ENCODE measurements at places on chromosomes 4 and X. TPM values are rescaled to one million over a fixed set of nuclear protein-coding genes. Genes with fewer than 3 reads are reported as not detected.

- DNase-seq = no peak
These were observed 121.7 kb upstream of the HCCS start for GRCh38 chrX:10989386-10989785.

- DNase-seq = no peak
These were observed 265.1 kb upstream of the MAD2L1 start for GRCh38 chr4:120331486-120332370.

DNA sequence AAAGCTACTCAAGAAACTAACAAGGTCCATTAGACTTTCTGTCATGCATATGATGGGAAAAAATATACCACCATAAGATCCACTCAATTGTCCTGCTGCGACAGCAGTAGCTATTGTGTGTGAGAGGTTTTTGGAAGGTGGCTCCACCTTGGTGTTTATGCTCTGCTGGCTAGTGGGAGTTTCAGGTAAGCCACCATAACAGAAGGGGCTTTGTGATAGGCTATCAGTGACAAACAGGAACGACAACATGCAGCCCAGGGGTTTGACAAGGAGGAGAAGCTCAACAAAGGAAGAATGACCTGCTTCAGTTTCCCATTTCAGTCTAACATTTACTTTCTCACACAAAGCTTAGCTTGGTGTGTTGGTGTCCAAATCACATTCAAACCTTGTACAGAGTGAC, 182.6 kb downstream of the ATOH1 start:
- no peak for DNase-seq

- DNase-seq = no peak
These were observed 1609.2 kb downstream of the STIM2 start for GRCh38 chr4:28469886-28470285.

DNA sequence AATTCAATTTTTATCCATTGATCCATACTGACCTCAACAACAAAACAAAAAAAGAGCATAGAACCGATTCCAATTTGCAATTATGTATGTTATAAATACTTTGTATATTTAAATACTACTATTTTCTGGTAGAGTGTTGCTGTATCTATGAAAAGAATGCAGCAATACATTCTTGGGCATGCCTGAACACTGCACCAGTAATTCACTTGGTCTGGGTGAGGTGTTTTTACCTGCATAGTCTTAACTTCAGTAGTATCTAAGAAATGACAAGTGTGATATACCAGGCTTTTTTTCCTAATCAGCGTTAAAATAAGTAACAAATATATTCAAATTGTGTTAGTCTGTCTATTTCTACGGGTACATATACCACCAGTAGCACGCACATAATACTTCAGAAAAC, 120.2 kb downstream of the KLHL13 start:
- DNase-seq = no peak

DNA sequence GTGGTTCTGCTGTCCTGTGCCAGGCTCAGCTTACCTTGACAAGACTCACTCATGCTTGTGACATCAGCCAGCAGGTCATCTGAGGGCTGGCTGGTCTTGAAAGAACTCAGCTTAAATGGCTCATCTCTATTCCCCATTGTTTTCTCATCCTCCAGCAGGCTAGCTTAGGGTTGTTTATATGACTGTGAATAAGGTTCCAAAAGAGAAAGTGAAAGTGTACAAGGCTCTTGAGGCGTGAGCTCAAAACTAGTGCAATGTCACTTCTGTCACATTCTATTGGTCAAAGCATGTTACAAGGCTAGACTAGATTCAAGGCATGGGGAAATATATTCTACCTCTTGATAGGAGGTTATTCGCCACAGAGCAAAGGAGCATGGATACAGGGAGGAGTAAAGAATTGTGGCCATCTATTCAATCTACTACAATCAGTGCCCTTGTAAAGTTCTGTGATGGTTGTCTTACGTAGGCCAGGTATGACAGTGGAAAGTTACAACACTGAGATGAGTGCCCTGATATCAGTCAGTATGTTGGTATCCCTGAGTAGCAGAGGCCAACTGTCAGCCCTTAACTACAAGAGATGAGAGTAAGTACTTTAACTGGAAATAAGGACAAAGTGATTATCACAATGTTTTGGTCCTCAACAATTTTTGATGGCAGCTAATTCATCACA, 19.8 kb upstream of the TMLHE start:
- no peak for DNase-seq

DNA sequence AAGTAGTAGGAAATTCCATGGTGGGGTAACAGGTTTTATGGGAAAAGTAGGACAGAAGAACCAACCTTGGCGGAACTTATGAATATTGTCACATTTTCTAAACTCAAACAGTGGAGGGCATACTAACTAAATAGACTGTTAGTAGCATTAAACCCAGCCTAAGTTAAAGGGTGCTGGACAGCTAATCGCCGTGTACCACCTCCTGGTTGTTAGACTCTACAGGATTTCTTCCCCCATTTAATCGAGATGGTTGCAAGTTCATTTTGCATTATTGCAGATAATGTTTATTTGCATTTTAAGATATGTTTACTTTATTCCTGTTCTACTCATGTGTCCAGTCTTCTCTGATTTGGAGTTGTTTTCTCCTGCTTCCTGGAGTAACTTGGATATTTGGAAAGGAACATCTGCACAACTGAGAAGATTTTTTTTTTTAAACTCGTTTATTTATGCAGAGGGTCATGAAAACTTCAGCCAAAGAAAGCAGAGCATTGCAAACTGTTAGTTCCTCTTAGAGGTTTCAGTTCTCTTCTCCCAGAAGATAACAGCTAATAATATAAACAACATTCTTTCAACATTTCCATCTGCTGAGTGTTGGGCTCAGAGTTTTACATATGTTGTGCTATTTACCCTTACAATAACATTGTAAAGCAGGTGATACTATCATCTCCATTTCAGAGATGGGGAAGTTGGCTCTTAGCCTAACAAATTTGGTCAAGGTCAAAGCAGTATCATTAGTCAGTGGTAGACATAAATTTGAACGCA, 51.5 kb upstream of the TBC1D9 start:
- no peak for DNase-seq

- no peak for DNase-seq
These were observed 40.7 kb downstream of the TIGD4 start for GRCh38 chr4:152738827-152739226.

DNA sequence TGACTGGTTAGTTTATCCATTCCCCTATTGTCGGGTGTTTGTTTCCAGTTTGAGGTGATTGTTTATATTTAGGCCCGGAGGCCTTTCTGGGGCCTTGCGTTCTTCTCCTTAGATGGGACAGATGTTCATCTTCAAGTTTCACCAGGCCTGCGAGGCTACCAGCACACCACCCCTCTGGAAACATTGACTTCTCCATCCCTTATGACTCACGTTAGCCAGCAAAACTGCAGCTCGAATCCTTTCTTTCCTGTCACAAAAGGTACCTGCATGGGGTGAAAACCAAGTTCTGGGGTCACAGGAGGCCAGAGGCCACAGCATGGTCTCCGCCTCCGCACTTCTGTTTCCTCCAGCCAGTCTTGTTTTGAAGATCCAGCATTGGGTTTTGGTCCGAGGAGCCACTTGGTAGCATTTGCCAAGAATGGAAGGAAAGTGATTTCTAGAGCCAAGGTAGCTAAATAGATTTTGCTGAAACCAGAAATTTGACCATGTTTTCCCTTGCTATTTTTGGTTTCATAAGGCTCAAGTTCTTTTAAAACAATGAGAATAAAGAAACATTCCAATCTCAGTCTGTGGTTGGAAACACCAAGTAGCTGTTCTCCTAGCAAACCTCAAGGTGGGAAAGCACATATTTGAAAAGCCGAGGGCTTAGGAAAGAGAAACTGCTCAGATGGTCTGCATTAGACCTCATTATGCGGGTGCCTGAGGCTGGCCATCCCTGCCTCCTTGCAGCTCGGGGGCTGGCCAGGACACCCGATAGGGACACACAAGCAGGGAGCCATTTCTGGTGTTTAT, 5.6 kb downstream of the NYX start:
- no peak for DNase-seq

- DNase-seq = no peak
These were observed 138.9 kb upstream of the STX18 start for GRCh38 chr4:4680758-4681157.

GRCh38 chr4:89064848-89065247, 7.9 kb upstream of the FAM13A start:
- no peak for DNase-seq

- DNase-seq = peak; percentile 66
These were observed 125.1 kb downstream of the RAPGEF2 start for GRCh38 chr4:159227984-159228383.

- DNase-seq = no peak
These were observed 149.9 kb upstream of the PAQR3 start for GRCh38 chr4:79088946-79089691.

- DNase-seq = no peak
These were observed 23.9 kb upstream of the TMSB4X start for GRCh38 chrX:12950851-12951594.

DNA sequence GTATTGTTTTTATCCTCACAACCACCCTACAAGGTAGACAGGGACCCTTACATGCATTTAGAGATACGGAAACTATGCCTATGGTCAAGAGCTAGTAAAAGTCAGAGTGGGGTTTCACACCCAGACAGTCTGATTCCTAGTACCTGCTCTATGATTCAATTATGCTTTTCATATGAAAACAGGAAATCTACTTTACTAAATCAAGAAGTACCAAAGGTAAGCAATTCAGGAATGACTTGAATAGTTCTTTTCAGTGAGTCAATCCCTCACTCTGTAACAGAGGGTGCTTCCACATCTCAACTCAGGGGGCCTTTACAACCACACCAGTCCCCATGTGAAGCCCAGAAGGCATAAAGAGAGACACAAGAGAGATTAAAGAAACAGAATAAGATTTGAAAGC, 191.4 kb downstream of the PPP3CA start:
- DNase-seq = no peak

DNA sequence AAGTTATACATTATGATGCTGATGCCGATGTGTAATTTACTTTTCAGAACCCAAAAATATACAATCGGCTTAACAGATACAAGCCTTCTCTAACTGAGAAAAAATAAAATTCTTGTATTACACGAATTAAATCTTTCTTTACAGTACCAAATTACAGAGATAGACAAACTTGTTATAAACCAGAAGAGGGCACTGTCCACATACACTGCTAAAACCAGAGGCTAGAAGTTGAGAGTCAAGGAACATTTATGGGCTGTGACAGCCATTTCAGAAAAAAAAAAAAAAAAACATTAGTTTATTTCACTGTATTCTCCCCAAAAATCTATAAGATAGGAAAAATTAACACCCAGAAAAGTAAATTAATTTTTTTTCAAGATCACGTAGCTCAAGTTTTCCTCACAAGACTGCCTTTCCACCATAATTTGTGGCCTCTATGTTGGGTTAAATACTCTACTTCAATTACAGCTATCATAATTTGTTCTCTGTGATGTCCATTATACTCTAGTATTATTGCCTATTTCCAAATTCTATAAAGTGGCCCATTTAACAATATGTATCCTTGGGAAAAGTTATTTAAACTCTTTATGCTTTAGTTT, 12.0 kb downstream of the EREG start:
- DNase-seq = no peak

- no peak for DNase-seq
These were observed 74.8 kb downstream of the WWC2 start for GRCh38 chr4:183173580-183174526.

DNA sequence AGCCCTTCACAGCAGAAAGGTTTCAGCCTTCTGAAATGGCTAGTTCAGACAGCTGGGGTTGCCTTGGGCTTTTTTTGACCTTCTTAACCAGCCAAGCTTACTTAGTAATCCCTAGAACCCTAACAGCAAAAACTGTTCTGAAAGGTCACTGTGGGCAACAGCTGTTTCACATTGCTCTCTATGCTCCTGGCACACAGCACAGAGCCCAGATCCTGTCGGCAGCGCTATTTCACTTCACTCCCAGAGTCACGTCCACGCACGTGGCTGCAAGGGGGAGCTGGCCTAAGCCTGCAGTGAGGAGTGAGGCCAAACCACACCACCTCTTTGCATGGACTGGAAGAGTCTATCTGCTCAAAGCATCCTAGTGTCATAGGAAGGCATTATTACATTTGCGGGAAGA, 32.0 kb upstream of the STS start:
- DNase-seq = no peak

DNA sequence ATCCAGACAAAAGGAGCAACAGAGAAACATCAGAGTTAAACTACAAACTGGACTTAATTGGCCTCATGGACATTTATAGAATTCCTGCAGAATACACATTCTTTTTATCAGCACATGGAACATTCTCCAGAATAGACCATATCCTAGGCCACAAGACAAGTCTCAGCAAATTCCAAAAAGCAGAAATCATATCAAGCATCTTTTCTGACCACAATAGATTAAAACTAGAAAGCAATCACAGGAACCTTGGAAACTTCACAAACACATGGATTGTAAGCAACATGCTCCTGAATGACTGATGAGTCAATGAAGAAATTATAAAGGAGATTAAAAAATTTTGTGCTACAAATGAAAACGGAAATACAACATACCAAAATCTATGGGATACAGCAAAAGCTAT, 526.7 kb downstream of the PCDH7 start:
- DNase-seq = no peak

DNA sequence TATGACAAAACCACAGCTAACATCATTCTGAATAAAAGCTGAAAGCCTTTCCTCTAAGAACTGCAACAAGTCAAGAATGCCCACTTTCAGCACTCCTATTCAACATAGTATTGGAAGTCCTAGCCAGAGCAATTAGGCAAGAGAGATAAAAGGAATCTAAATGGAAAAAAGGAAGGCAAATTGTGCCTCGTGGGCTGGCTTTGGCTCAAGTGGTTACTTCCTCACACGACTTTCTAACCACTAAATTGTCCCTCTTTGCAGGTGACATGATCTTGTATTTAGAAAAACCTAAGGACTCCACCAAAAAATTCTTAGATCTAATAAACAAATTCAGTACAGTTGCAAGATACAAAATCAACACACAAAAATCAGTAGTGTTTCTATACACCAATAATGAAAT, 57.2 kb downstream of the SCML2 start:
- DNase-seq = no peak

The HADH gene
- 83.4 TPM for polyA plus RNA-seq

The SCRG1 gene
- 0.59 TPM for polyA plus RNA-seq

The IGFBP7 gene
- polyA plus RNA-seq = 266 TPM

The UGT8 gene
- polyA plus RNA-seq = 10.2 TPM

The AFF2 gene
- polyA plus RNA-seq = 5.1 TPM

The HDAC8 gene
- polyA plus RNA-seq = 39.2 TPM

The CXXC4 gene
- 11.2 TPM for polyA plus RNA-seq

The RBMXL3 gene
- polyA plus RNA-seq = not detected

The CHRNA9 gene
- not detected for polyA plus RNA-seq

The MAGEA4 gene
- not detected for polyA plus RNA-seq

The PRRG3 gene
- 11.6 TPM for polyA plus RNA-seq

The SFRP2 gene
- 3.5 TPM for polyA plus RNA-seq

The GSTCD gene
- 16.0 TPM for polyA plus RNA-seq
